ENCODE measurements at places on chromosomes 3 and 15. TPM values are rescaled to one million over a fixed set of nuclear protein-coding genes. Genes with fewer than 3 reads are reported as not detected.
A peak's percentile ranks its signal among the peaks of the same experiment; 100 is the strongest.

PDZRN3 gene
- total RNA-seq: 34.9 TPM

DNAH1 gene
- 32.0 TPM for total RNA-seq

SLC12A1 gene
- total RNA-seq: not detected

- H3K27me3 ChIP-seq: no peaks in the 10 kb centered on the region
- H3K27ac ChIP-seq: no peak overlapping the region
- no peak for DNase-seq
- peaks cover 38% of the 10 kb centered on the region for H3K36me3 ChIP-seq
- H3K4me1 ChIP-seq: no peaks in the 10 kb centered on the region
These were observed 16.1 kb downstream of the MAP6D1 start for GRCh38 chr3:183809270-183809669.

DNA sequence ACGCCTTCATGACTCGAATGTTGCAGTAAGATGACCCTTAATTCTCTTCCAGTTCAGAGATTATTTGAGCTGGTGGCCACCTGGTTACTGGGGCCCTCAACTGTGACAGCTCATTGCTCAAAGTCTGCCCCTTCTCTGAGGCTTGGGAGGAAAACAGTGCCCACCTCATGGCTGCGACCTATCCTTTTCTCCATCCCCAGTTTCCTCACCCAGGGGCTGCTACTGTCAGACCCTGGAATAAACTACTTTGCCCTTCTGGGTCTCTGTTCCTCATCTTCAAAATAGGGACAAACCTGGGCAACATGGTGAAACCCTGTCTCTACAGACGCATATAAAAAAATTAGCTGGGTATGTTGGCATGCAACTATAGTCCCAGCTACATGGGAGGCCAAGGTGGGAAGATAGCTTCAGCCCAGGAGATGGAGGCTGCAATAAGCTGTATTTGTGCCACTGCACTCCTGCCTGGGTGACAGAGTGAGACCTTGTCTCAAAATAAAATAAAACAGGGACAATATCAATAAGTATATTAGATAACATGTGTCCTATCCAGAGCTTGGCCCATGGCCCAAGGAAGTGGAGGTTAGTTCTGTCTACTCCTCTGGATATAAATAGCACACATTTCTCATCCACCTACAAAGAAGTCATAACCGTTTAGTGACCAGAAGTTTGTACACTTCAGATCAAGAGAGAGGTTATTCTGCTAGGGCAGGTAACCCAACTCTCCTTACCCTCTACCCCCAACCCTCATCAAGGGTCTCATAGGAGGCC lies 2.2 kb upstream of the RASL12 start:
- H3K27ac ChIP-seq: peak overlapping the region; percentile 86
- H3K4me1 ChIP-seq: peaks cover 3% of the 10 kb centered on the region
- H3K36me3 ChIP-seq: no peaks in the 10 kb centered on the region
- no peak for DNase-seq
- H3K27me3 ChIP-seq: peaks cover 18% of the 10 kb centered on the region
- H3K4me3 ChIP-seq: no peak overlapping the region

- peak overlapping the region; percentile 4 for H3K27ac ChIP-seq
- H3K36me3 ChIP-seq: no peaks in the 10 kb centered on the region
- H3K4me3 ChIP-seq: no peak overlapping the region
- H3K4me1 ChIP-seq: peaks cover 7% of the 10 kb centered on the region
- H3K27me3 ChIP-seq: no peaks in the 10 kb centered on the region
These were observed 151.7 kb downstream of the C3orf38 start for GRCh38 chr3:88301273-88301995.

DNA sequence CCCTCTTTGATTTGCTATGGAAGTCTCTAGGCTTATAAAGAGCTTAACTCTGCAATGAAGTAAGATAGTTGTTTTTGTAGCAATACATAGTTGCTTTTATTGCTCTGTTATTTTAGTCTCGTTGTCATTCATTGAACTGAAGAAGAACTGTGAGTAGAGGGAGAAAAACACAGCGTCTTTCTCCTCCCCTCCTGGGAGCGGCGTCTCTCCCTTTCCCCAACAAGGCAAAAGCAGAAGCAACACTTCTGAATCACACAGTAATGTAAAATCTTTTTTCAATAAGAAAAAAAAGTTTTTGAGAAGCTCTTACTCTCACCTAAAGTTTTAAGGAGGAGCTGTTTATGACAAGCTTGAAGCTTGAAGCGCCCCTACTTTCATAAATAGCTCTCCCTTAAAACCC lies 119.3 kb upstream of the SLC7A14 start:
- H3K36me3 ChIP-seq: no peaks in the 10 kb centered on the region
- H3K4me3 ChIP-seq: no peak overlapping the region
- no peak for DNase-seq

GRCh38 chr3:14288833-14289451 lies 110.3 kb downstream of the LSM3 start:
- H3K27me3 ChIP-seq: no peaks in the 10 kb centered on the region
- peaks cover 28% of the 10 kb centered on the region for H3K4me1 ChIP-seq
- H3K27ac ChIP-seq: no peak overlapping the region
- H3K36me3 ChIP-seq: no peaks in the 10 kb centered on the region

DNA sequence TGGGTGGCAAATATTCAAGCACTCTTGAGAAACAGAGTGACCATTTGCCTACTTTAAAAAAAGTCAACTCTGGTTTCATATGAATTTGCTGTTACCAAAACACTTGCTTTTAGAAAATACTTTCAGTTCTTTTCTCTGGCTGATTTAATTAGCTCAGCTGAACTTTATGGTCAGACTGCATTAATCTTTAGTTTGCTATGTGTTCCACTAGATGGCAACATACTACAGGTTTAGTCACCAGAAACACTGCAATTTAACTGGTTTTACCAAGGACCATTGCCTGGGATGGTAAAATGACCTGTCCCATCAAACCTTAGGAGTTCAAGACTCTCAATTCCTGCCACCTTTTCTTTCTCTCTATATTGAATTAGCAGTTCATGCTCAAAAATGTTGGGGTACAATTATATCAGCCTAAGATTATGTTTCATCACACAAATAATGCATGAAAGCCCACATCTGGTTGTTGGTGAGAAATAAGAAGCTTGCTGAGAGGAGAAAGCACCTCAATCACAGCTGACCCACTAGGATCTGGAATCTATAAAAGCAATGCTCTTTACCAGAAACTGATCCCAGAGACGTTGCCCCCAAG lies 14.2 kb downstream of the EIF4E3 start:
- H3K27me3 ChIP-seq: no peaks in the 10 kb centered on the region
- no peak overlapping the region for H3K27ac ChIP-seq
- no peaks in the 10 kb centered on the region for H3K36me3 ChIP-seq
- H3K4me1 ChIP-seq: peaks cover 8% of the 10 kb centered on the region

DNA sequence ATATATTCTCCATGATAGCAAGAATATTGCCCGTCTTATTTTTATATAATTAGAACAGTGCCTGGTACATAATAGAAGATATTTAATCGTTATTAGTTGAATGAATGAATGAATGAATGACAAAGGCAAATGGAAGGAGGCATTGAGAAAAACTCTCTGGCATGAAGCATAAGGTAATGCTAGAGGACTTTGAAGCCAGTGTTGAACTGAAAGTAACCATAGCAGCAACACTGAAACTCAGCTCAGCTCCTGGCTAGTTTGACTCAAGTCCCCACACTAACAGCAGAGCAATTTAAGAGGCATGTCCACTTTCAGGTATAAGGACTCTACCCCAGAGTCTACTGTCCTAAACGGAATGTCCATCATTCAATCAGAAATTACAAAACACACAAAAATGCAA lies 227.0 kb downstream of the CPNE4 start:
- DNase-seq: no peak
- no peaks in the 10 kb centered on the region for H3K27me3 ChIP-seq
- H3K4me3 ChIP-seq: no peak overlapping the region

- H3K27me3 ChIP-seq: no peaks in the 10 kb centered on the region
- no peak overlapping the region for H3K4me3 ChIP-seq
- no peak overlapping the region for H3K27ac ChIP-seq
These were observed 18.6 kb downstream of the TMEM158 start for GRCh38 chr3:45207446-45207845.

GRCh38 chr3:111548756-111549155 lies 6.8 kb downstream of the CD96 start:
- no peaks in the 10 kb centered on the region for H3K4me1 ChIP-seq
- peak overlapping the region; percentile 33 for H3K27ac ChIP-seq
- no peak overlapping the region for H3K4me3 ChIP-seq
- H3K36me3 ChIP-seq: no peaks in the 10 kb centered on the region

Data from transverse colon (tissue), 4 donors.